ENCODE measurements at places on chromosomes 6 and 20.
A peak's percentile ranks its signal among the peaks of the same experiment; 100 is the strongest.

- no peak for DNase-seq
Observed at GRCh38 chr6:31907158-31907813, 5.4 kb upstream of the ZBTB12 start.

GRCh38 chr6:119166024-119166784 is 87.7 kb upstream of the FAM184A start:
- no peak for DNase-seq

- peak; percentile 13 for DNase-seq
Observed at GRCh38 chr6:150297327-150298029, 71.3 kb upstream of the IYD start.

DNA sequence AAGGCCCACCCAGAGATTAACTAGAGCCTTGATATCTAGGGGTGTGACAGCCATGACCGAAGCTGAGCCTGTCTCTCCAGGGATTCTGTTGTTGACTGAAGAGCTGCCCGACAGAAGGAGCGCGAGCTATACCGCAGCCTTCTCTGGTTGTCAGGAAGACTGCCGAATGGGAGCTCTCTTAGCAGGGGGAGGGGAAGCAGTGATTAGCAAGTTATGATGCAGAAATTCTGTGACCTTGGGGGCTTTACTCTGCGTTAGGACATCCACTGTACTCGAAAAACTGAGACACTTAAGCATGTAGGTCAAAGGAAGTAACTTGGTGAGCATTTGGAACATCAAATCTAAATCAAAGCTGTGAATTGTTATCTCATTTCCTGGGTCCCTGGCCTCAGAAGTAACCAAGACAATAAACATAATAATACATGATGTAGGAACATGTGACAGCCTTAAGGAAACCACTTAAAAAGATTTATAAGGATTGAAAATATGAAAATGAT is 84.7 kb downstream of the MAP3K4 start:
- no peak for DNase-seq

- no peak for DNase-seq
Observed at GRCh38 chr6:63322981-63323380, 3.2 kb upstream of the LGSN start.

DNA sequence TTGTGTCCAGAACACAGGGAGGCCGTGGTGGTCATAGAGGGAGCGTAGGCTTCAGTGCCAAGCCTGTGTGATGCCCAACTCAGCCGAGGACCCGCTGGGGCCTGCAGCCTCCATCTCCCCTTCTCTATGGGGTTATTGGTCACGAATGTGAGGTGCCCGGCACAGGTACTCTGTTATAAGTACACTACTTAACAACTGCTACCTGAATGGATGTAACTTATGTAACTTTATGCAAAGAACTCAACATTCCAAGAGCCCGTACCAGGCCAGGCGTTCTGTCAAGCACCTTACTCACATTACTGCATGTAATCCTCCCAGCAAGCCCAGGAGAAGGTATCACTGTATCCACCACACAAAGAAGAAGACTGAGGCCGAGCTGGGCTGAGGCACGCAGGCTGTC is 24.5 kb upstream of the TBXT start:
- no peak for DNase-seq

GRCh38 chr6:56345376-56345995 is 98.1 kb upstream of the COL21A1 start:
- no peak for DNase-seq

DNA sequence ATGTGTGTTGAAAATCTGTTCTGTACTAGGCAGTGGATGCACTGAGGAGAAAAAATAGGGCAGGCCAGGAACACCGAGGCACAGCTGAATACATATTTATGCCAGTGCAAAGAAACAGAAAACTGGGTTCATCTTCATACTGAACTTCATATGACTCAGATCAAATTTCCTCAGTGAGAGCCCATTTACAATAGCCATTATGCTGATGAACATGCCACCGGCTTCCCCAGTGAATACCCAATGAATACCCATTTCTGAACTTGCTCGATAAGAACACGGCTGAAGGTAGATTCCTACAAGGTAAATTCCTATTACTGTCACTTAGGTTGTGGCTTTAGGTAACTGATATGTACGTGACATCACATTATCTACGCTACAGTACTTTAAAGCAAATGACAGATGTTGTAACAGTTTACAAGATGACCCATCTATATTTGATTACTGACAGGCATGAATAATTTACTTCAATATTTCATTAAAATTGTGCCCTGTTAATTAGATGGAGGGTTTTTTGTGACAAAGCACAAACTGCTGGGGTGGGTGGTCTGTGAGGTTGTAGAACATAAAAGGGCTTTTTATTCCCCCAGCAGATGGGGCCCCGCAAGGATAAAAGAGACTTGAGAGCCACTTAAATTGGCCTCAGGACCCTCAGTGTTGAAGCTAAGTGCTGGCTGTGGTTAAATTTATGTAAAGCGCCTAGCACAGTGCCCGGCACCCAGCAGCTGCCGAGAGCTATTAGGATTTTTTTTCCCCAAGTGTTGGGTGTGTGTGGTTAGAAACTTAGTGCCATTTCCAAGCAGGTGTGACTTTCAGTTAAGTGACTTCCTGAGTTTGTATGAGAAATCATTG is 264.5 kb downstream of the CD83 start:
- DNase-seq, result no peak

DNA sequence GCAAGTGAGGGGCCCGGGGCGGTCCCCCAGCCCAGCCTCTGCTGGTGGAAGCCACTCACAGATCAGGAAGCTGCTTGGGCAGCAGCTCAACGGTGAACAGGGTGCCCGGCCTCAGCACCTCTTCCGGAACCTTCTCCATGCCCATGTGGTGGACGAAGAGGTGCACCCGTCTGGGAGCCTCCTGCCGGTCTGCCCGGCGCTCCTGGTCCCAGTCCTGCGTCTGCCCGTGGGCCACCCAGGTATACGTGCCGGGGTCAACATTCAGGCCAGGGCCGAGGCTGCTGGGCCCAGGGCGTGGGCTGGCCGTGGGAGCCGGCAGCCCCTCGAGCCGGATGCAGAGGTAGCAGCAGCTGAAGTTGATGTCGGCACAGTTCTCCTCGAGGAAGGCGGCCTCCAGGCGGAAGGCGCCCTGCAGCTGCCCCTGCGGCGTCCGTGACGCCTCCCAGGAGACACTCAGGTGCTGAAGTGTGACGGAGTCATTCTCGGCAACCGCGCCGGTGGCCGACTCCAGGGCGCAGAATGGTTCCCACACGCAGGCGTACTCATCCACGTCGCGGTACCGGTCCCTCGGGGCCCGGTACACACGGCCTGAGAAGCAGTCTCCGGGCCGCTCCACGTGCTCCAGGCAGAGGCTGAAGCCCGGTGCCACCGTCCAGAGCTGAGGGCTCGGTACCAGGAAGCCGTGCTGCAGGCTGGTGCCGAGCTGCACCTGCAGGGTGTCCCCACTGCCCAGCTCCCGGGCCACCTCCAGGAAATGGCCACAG is 8.7 kb downstream of the FNDC11 start:
- DNase-seq, result no peak

GRCh38 chr20:2695206-2695983 is 2.8 kb downstream of the EBF4 start:
- no peak for DNase-seq

DNA sequence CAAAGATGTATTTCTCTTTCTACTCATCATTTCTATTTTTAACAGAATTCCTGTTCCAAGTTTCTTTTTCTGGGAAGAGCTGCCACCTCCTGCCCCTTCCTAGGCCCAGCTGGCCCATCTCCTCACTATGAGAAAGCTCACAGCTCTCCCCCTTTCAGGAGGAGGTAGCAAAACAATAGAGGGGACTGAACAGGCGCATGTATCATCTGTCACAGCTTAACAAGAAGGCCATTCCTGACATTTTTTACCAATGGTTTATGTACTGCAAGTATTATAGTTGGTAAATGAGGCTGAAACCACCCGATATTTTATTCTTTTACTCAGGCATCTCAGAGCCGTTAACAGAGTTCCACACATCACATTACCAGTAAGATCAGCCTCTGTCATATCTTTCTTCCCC is 103.7 kb upstream of the MTHFD1L start:
- DNase-seq, result no peak

GRCh38 chr6:113825781-113826180 is 31.4 kb upstream of the MARCKS start:
- no peak for DNase-seq

GRCh38 chr6:114267897-114268296 is 74.9 kb downstream of the HS3ST5 start:
- DNase-seq, result no peak

- DNase-seq, result no peak
Observed at GRCh38 chr6:110629153-110629552, 152.7 kb upstream of the SLC22A16 start.

DNA sequence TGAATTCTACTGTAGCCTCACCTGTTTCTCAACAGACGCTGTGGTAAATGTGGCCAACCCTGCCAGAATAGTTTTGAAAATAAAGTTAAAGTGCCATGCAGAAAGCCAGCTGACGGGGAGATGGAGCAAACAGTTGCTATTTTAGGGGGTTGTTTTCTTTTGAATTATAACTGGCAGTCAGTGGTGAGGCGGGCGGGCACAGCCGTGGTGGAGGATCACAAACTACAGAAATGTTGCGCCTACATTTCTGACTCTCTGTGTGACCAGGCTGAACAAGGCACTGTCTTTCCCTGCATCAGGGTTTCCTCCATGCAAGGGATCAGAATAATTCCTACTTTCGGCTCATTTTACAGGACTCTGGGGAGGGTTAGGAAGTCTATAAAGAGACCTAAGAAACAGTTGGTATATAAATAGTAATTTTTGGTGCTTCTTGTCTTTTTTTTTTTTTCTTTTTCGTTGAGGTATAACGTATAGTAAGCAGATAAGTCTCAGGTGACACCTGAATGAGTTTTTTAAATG is 17.2 kb downstream of the CHMP4B start:
- no peak for DNase-seq

GRCh38 chr6:107657373-107657754 is 166.7 kb downstream of the SCML4 start:
- DNase-seq, result no peak

- no peak for DNase-seq
Observed at GRCh38 chr20:9498322-9498721, 16.1 kb upstream of the LAMP5 start.

DNA sequence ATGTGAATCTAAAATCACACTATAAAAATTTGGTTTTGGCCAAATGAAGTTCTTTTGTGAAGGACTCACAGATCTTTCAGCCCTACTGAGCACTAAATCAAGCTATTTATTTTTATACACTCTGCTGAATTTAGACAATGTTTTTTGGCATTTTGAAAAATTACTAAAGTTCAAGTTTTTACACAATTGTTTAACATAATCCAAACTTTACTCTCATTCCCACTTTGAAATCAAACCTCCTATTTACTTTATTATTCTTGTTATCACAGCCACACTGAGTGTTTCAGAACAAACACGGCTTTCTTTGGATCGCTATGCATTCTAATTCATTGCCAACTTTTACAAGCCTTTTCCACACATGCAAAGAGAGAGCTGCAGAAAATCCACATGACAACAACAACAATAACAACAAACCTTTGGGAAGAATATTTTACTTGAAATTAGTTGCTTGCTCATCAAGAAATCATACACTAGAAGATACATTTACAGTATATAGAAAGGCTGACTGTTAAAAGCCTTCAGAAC is 49.1 kb upstream of the TMEM30A start:
- DNase-seq, result no peak

- no peak for DNase-seq
Observed at GRCh38 chr6:106666282-106667021, 37.1 kb downstream of the QRSL1 start.

DNA sequence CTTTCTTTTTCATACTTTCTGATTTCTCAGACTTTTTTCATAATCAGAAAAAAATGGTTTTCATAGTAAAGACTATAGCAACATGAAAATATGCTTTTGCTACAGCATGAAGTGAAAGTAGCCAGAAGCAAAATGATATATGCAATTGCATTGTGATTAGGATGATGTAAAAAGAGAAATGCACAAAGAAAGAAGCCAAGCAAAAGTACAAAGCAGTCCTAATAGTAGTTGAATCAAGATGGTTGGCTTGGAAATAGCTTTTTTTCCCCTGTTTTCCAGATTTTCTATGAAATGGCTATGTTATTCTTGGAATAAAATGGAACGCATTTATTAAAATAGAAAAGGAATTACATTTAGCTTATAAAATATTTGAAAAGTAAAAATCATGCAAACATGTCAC is 77.3 kb downstream of the SEL1L2 start:
- DNase-seq, result no peak

DNA sequence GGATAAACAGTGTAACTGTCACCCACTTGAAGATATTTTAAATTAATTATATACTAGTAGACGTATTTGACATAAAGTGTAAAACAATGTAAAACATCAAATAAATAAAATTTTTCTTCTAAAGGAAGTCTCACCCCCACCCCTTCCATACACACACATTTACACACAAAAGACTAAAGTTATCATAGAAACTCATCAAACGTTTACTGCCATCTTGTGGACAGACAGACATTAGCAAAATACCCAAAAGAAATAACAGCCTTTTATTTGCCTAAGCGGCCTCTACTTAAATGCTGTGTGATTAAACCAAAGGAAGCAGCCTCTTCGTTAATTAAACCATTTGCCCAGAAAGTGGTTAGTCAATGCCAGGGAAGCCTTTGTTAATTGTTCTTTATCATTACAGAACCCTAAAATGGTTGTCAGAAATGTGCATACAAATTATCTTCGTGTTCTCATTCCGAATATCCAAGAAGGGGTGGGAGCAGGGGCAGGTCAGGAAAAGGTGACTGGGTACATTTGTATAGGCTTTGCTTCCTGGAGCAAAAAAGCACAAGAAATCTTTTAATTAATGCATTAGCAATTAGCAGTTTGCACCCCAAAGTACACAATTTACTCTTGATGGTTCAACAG is 176.2 kb upstream of the SASH1 start:
- DNase-seq, result peak; percentile 59

- DNase-seq, result no peak
Observed at GRCh38 chr20:24465730-24466129, 3.7 kb upstream of the SYNDIG1 start.

DNA sequence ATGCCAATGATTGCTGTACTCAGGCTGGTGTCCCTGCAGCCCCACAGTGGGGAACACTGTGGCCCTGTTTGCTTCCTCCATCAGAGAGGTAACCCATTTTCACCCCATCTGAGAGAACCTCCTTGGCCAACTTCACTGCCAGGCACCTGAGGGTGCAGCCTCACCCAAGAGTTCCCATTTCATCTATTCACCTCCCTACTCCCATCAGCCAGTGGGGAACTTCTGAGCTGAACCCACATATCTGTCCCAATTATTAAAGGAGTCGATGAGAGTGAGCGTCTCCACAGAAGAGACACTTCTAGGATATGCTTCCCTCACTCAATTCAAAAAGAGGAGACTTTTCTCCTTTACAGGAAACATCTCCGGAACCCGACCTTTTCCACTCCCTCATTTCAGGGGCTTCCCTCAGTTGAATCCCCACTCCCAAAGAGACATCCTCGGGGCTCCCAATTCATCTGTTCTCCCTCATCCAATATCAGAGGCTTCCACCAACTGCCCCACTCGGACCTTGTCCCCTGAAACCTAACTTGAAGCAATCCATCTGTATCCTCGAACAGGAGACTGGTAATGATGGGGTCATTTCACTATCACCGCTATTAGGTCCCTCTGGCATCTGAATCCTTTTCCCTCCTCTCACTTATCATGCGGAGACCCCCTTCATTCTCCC is 988 bp downstream of the UBE2V1 start:
- no peak for DNase-seq

GRCh38 chr6:49506569-49507111 is 6.9 kb downstream of the GLYATL3 start:
- peak; percentile 63 for DNase-seq
